ENCODE measurements at places on chromosomes 12 and 14.

DNA sequence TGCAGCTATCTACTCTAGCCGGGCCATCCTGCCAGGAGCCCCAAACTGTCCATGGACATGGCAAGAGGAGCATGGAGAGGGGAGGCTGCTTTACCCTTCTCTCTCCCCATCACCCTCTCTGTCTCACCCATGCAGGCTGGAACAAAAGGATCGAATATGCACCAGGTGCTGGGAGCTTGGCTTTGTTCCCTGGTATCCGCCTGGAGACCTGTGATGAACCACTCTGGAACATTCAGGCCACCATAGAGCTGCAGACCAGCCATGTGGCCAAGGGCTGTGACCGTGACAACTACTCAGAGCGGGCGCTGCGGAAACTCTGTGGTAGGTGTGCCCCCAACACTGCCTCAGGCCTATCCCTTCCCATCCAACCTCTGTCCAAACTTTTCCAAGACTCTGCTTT is 5.9 kb downstream of the CLSTN3 start:
- DNase-seq = no peak
- H3K4me1 ChIP-seq = peaks cover 16% of the 10 kb centered on the region
- H3K27ac ChIP-seq = no peak overlapping the region
- no peak overlapping the region for H3K4me3 ChIP-seq

DNA sequence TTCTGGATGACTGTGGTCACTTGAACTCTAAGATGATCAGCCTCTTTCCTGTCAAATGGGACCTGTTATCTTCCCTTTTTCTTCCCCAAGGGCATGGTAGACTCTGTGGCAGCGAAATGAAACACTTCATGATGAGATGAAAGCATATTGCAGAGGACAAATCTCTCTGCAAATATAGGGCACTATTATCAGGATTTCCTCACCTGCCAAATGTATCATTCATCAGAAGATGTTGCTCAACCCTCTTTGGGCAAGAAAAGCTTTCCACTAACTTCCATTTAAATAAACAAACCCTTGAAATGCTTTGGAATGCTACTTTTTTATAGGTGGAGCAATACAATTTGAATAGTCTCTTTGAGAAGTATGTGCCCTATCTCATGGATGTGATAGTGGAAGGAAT is 105.0 kb downstream of the DNAH10 start:
- no peaks in the 10 kb centered on the region for H3K36me3 ChIP-seq
- no peak overlapping the region for H3K27ac ChIP-seq
- no peak for DNase-seq
- H3K4me3 ChIP-seq = no peak overlapping the region
- peaks cover 10% of the 10 kb centered on the region for H3K4me1 ChIP-seq
- H3K27me3 ChIP-seq = no peaks in the 10 kb centered on the region

DNA sequence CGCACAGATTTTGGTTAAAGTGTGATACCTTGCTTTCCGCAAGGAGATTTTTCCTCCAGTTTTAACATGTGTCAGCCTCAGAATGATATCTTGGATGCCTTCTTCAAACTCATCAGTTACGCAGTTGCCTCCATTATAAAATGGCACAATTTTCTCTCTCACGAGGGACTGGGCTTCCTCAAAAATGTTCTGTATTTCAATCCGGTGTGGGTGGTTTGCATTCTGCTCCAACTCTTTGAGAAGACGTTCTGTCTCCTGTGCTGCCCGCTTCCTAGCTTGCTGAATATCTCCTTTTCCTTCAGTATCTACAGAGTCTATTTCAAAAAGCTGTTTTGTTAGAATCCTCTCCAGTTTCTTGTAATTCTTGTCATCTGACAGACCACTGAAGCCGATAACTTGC is 1.8 kb downstream of the BAG5 start:
- H3K36me3 ChIP-seq = peaks cover 6% of the 10 kb centered on the region
- H3K27ac ChIP-seq = no peak overlapping the region
- no peak for DNase-seq
- no peaks in the 10 kb centered on the region for H3K27me3 ChIP-seq
- peaks cover 32% of the 10 kb centered on the region for H3K4me1 ChIP-seq

- no peak overlapping the region for H3K4me3 ChIP-seq
- no peaks in the 10 kb centered on the region for H3K27me3 ChIP-seq
- no peak for DNase-seq
These were observed 282.2 kb downstream of the RPL10L start for GRCh38 chr14:46369391-46369790.

- no peak for DNase-seq
- H3K27ac ChIP-seq = no peak overlapping the region
- H3K36me3 ChIP-seq = no peaks in the 10 kb centered on the region
- peaks cover 15% of the 10 kb centered on the region for H3K4me1 ChIP-seq
- no peak overlapping the region for H3K4me3 ChIP-seq
These were observed 6.4 kb downstream of the SUSD6 start for GRCh38 chr14:69617796-69618195.

GRCh38 chr14:35818346-35819115 is 7.6 kb upstream of the BRMS1L start:
- no peaks in the 10 kb centered on the region for H3K4me1 ChIP-seq
- no peak overlapping the region for H3K4me3 ChIP-seq
- DNase-seq = peak; percentile 25
- no peaks in the 10 kb centered on the region for H3K27me3 ChIP-seq
- H3K36me3 ChIP-seq = no peaks in the 10 kb centered on the region
- no peak overlapping the region for H3K27ac ChIP-seq

GRCh38 chr14:99325016-99325415 is 53.0 kb upstream of the BCL11B start:
- H3K4me1 ChIP-seq = peaks cover 9% of the 10 kb centered on the region
- no peak for DNase-seq
- no peaks in the 10 kb centered on the region for H3K27me3 ChIP-seq
- H3K27ac ChIP-seq = no peak overlapping the region

- H3K36me3 ChIP-seq = no peaks in the 10 kb centered on the region
- no peak for DNase-seq
- H3K27ac ChIP-seq = no peak overlapping the region
- no peaks in the 10 kb centered on the region for H3K4me1 ChIP-seq
These were observed 172.2 kb downstream of the SNAPC1 start for GRCh38 chr14:61934385-61934784.

- H3K36me3 ChIP-seq = peaks cover 5% of the 10 kb centered on the region
- no peaks in the 10 kb centered on the region for H3K27me3 ChIP-seq
- no peak overlapping the region for H3K27ac ChIP-seq
- no peak for DNase-seq
- H3K4me1 ChIP-seq = no peaks in the 10 kb centered on the region
These were observed 56.3 kb downstream of the PLXNC1 start for GRCh38 chr12:94204499-94205247.

DNA sequence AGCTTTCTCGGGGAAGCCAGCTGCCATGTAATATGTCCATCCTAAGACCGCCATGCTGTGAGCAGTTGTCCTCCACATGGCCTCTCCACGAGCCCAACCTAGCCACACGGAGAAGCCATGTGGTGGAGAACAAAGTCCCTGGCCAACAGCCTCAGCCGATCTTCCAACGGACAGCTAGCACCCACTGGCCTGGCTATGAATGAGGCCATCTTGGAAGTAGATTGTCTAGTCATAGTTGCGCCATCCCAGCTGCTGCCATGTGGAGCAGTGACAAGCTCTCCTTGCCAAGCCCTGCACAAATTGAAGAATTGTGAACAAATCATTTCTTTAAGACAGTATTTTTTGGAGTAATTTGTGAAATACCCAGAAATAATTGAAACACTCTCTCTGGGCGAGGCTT is 49.3 kb upstream of the USP44 start:
- H3K36me3 ChIP-seq = no peaks in the 10 kb centered on the region
- H3K4me3 ChIP-seq = no peak overlapping the region
- H3K27me3 ChIP-seq = no peaks in the 10 kb centered on the region
- no peak overlapping the region for H3K27ac ChIP-seq
- no peak for DNase-seq

GRCh38 chr12:11704089-11704488 is 54.6 kb downstream of the ETV6 start:
- H3K4me1 ChIP-seq = peaks cover 16% of the 10 kb centered on the region
- H3K36me3 ChIP-seq = no peaks in the 10 kb centered on the region
- DNase-seq = no peak
- no peak overlapping the region for H3K4me3 ChIP-seq
- H3K27me3 ChIP-seq = no peaks in the 10 kb centered on the region
